ENCODE measurements at places on chromosomes 12 and 14.

GRCh38 chr14:93050761-93051160 is 65.0 kb downstream of the ITPK1 start:
- DNase-seq, result no peak

GRCh38 chr12:9319842-9320173 is 111.6 kb upstream of the PZP start:
- no peak for DNase-seq

DNA sequence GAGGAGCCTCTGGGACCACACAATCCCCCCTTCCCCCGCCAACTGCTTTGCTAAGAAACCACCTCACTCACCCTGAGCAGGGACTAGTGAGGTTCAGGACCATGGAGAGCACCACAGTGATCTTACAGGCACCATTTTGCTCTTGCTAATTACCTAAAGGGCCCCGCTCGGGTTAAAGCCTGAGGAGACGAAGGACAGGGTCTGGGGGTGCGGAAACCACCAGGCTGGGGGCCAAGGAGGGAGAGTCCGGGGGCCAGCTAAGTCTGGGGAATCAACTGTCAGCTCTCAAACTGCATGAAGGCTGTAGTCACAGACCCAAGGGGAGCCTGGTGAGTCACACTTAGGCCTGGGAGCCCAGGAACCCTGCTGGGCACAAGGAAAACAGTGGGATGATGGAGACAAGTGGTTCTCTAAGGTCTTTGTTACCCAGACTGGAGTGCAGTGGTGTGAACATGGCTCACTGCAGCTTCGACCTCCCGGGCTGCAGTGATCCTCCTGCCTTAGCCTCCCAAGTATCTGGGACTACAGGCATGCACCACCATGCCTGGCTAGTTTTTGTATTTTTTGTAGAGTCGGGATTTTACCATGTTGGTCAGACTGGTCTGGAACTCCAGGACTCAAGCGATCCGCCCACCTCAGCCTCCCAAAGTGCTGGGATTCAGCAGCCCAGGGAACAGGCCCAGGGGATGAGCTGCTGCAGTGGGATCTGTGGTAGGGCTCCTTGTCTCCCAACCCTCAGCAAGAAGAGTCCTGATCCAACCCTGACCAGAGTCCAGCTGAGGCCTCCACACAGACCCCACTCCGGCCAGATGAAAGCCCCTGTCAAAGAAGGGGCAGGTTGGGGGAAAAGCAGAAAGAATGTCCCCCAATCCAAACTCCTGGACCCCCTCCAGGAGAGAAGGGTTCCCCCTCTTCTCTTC is 98.8 kb downstream of the CALM1 start:
- DNase-seq, result no peak

DNA sequence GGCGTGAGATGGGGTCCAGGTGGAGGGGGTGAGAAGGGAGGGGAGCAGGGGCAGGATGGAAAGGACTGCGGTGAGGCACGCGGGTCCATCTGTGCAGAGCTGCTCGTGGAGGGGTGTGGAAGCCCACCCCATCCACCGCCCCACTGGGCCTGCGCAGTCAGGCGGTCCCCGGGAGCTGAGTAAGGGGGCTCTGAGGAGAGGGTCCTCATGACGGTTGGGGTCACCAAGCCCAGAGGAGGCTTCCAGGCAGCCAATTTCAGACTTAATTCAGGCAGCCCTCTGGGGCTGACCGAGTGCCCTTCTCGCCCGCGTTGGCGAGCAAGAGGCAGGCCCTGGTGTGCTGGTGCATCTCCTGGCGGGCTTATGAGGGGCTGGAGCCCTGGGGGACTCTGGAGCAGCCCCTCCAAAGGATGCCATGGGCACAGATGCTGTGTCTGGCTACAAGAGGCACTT is 115.5 kb downstream of the KIF26A start:
- DNase-seq, result no peak

GRCh38 chr12:100567945-100568344 is 5.5 kb upstream of the GAS2L3 start:
- no peak for DNase-seq

GRCh38 chr12:93964936-93965335 is 183.4 kb upstream of the PLXNC1 start:
- DNase-seq, result no peak

DNA sequence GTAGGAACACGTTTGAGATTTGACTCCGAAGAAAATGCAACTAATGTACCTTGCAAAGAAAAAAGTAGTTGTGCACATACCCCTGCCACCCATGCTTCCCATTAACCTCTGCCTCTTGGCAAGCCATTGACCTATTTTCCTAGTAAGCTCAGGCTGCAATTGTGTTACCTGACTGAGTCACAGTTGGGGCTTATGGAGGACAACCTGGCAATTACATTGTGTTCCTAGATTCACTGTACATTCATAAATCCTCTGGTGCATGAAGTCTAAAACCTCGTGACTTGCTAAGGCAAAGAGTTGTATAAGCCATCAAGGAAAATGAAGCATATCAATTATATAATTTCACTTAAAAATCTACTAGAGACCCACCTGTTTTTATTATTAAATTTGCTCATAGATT is 62.0 kb upstream of the DUSP6 start:
- no peak for DNase-seq

DNA sequence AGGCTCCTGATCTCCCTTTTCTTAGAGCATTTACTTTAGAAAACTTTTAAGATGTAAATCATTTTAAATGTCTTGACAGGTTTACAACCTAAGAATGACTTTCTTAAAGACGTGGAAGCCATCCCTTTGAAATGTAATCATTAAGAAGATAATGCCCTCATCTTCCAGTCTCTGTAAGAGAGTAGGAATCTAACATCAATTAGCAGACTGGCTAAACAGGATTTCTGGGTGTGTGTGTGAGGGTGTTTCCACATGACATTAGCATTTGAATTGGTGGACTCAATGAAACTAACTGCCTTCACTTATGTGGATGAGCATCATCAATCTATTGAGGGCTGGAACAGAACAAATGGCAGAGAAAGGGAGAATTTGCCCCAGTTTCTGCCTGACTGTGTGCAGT is 329.5 kb downstream of the RPL10L start:
- DNase-seq, result no peak

GRCh38 chr12:24153079-24153478 is 203.6 kb upstream of the SOX5 start:
- no peak for DNase-seq

DNA sequence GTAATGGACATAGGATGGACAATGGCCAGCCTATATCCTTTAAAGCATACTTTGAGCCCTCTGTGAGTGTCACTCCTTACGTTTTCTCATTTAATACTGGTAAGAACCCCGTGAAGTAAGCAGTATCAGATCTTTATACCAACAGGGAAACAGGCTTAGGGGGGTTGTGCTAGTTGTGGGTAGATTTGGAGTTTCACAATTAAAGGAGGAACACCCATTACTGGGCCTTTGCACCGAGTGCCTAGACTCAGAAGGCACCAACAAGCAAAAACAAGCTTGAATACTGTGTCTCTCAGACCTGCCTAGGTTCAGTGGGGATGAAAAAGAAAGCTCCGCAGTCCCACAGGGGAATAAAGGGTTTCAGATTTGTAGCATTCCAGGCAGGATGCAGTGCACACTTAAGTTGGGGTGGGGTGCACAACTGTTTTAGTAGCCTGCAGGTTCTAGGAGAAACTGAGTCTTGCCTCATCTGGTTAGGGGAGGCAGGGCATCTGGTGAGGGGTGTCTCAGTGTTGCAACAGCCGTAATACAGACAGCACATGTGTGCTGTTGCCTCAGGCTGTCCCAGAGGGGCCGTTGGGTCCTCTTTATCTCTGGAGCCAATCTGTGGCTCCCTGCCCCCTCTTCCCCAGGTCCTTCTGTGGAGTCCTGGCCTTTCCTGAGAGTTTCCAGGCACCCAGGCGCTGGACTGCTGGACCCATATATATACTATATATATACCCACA is 51.2 kb downstream of the IRAK3 start:
- no peak for DNase-seq

DNA sequence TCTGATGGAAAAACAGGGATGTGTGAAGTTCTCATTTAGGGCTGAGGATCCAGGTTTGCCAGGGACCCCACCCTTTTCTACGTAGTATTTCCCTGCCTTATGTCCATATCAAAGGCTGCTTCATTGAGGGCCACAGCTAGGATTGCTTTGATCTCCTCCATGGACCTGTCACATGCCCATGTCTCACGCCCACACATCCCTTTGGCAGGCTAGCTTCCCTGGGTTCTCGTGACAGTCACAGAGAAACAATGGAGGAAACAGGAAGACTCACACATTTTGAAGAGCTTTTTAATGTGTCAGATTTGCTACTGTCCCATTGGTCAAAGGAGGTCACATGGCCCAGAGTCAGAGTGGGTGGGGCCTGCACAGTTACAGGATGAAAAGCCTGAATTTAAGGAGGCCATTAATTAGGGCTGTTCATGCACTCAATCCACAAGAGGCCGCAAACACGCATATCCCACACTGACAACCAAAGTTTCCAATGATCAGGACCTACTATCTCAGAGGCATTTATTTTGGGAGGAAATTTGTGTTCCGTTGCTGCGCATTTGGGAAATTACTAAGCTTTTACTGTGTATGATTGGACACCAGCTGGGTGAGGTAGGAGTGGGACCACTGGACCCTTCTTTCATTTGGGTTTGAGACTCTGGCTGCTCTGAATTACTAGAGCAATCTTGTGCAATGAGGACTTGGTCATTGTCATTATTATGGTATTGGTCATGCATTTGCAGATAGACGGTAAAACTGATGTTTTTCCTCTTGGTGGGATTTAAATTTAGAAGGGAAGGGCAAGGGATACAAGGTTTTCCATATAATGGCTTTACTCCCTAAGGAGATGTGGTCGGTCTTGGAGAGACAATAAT is 266.2 kb downstream of the KTN1 start:
- DNase-seq, result no peak

GRCh38 chr12:94832780-94833681 is 170.5 kb downstream of the NDUFA12 start:
- DNase-seq, result no peak

DNA sequence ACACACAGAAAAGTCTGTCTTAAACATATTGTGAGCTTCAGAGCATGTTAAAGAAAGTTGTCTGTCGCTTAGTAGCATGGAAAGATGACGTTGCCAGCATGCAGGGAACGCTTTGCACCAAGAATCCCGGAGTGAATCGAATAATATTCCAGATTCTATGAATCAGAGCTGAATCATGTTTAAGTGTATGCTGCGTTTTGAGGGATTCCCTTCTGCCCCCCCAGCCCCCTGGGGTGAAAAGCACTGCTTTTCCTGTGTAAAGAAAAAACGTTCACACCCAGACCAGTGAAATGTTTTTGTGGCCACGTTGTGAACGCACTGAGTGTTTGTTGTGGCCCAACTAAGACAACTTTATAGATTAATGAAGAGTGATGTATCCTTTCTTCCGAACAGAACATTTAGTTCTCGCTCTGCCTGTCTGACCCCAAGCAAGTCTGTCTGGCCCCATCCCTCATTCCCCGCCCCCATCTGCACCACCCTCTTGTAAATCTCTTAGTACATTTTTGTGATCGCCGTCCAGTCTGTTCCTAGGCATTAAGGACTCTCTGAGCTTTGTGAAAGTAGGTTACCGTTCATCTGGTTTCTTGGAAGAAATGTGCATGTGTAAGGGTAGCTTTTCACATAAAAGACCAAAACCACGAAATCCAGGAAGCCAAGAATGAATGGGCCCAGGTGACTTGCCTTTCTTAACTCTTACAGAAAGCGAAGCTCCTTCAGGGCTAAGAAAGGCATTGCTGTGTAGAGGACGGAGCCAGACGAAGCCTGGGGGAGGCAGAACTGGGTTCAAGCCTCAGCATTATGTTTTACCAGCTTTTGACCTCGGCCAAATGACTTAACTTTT is 103.0 kb downstream of the SAMD4A start:
- no peak for DNase-seq

DNA sequence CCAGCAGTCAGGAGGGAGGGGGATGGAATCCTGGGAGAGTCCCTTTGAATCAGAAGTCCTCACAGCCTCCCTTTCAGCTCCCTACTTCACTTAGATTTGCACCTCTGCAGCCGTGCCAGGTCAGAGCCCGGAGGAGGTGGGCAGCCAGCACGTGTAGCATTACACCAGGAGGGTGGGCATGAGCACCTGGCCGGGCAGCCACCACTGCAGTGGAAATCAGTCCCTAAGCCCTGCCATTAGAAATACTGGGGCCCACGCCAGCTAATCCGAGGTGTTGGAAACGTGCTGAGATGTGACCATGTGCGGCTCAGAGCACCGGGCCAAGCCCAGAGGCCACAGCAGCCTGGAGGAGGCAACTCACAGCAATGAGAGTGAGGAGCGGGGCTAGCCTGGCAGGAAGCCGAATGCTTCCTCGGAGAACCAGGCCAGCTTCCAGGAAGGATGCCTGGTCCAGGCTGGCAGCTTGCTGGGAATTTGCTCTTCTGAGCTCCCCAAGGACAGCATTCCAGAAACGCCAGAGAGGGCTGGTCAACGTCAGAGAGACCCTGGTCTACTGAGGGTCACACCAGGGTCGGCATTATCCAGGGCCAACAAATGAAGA is 9.4 kb upstream of the CACNA2D4 start:
- DNase-seq, result no peak

GRCh38 chr14:96268431-96269358 is 12.7 kb downstream of the BDKRB1 start:
- DNase-seq, result no peak

DNA sequence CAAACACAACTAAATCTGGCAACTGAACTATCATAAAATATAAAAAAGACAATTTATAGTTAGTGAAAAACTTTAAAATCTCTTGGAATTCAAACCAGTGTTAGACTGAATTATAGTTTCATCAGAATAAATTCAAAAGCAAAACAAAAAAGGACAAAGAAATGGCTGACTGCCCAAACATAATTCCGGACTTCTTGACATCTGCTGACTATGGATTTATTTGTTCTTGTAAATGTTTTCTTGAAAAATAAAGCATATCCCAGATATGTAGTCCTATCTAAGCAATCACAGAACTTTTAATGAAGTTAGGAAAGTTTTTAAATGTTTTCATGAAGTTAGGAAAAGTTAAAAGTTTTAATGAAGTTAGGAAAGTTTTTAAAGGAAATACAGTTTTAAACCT is 45.8 kb upstream of the CNTN1 start:
- no peak for DNase-seq

- no peak for DNase-seq
Observed at GRCh38 chr12:53568809-53569557, 57.2 kb downstream of the ATF7 start.
